ENCODE measurements at places on chromosomes 1 and 21. TPM values are rescaled to one million over a fixed set of nuclear protein-coding genes. Genes with fewer than 3 reads are reported as not detected.

Gene PATJ
- 86.8 TPM for total RNA-seq

- DNase-seq, result no peak
These were observed 41.7 kb downstream of the SLC30A1 start for GRCh38 chr1:211537253-211537652.

Gene GNG4
- 16.3 TPM for total RNA-seq

Gene CLSTN1
- 138 TPM for total RNA-seq

Gene GBP5
- not detected for total RNA-seq

DNA sequence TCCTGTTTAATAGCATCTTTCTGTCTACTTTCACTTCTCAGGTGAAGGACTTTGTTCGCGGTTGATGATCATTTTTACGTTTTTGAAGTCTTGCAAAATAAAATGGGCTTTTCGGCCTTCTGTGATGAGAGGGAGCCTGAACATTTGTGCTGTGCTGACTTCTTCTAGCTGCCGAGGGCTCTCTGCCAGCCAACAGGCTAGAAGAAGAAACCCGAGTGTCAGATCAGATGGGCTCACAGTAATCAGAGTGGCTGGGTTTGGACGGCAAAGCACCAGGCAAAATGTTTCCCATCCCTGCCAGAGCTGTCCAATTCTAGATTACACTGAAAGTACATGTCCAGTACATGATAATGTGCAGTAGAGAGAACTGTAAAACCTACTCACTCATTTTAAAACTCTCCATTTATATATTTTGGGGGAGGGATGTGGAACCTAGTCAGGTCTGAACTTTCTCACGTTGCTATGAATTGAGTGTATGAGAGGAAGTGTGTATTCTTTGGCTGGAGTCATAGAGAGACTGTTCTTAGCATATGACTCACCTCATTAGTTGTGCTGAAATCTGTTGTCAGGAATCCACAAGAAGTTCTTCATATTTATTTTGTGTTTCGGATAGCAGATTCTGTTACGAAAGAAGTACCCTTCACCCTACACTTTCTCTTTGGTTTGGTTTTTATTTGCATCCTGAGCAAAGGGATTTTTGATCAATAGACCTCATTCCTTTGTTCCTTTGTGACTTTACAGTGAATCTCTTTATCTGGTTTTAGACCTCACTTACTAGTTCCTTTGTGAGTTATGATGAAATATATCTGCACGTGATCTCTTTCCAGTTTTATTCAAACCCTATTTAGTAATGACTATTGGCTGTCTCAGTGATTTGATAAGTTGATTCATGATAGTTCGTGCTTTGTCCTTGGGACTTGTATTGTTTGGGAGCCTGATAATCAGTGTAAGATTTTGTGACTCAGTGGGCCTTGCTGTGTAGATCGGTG lies 4.8 kb downstream of the ATP1A1 start:
- DNase-seq, result peak; percentile 97

Gene MARK1
- 1.9 TPM for total RNA-seq

Gene SYCP1
- not detected for total RNA-seq

DNA sequence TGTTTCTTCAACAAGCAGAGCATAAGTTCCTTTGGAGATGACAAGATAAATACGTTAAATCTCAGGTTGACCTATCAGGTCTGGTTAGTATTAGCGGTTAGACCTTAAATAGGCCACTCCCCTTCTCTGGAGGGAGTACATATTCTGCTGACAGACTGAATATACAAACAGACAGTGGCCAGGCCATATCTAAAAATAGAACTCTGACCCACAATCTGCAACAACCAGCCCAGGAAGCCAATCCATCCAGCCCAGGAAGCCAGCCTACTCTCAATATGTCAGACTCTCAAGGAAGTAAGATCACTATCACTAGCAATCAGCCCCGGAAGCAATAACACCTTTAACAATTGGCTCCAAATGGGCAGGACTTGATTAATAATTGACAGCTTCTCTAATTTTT lies 6.7 kb downstream of the IL20 start:
- no peak for DNase-seq

Gene CAPN8
- total RNA-seq, result 94.7 TPM

Gene KIRREL1
- total RNA-seq, result 30.7 TPM

DNA sequence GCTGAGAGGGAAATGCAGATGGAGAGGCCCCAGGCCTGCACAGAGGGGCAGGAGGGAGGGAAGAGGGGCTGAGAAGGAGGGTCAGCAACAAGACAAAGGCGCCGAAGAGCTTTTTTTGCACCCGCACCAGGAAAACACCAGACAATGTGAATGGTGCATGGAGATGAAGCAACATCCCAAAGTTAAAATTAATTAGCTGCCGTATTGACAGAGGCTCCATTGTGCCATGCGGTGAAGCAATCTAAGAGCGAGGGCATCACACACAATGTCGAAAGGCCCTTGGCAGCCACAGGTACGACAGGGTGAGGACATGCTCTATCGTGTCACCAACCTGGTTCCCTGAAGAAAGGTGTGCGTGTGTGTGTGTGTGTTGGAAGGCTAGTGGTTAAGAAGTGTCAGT lies 41.2 kb downstream of the SSBP3 start:
- no peak for DNase-seq

GRCh38 chr21:28883931-28884330 lies 108.7 kb downstream of the LTN1 start:
- DNase-seq, result no peak

- no peak for DNase-seq
These were observed 219.9 kb downstream of the KCTD3 start for GRCh38 chr1:215786997-215787396.

GRCh38 chr1:152565115-152565514 lies 1.5 kb downstream of the LCE3E start:
- DNase-seq, result no peak

GRCh38 chr1:192592517-192592916 lies 16.9 kb downstream of the RGS1 start:
- DNase-seq, result no peak

GRCh38 chr1:92411511-92411910 lies 75.2 kb downstream of the GFI1 start:
- DNase-seq, result no peak

DNA sequence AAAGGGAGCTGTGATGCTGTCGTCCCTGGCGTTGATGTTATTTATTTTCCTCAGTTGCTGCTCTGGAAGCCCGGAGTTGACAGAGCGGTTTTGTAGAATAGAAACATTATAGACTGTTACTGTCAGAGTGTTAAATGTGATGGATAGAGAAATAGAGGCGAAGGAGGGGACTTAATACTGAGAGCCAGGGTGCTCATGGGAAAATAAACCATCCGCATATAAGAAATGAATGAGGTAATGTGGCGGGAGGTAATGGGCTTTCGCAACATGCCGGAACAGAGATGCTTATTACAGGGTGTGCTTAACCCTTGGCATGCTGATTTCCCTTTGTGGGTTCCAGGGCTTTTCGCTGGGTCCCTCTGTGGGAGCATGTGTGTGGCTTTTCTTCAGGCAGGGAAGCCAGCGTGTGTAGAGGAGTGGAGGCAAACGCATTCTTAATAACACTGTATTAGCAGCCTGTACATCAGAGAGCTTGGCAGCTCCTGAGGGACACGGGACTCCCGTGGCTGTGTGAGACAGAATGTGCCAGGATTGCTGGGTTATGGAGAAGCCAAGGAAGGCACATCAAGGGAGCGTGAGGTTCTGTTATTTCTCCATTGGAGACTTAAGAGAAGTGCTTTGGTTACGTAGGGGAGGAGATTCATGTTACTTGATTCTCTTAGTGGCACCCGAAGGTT lies 141.0 kb downstream of the PBX1 start:
- no peak for DNase-seq

Gene INTS11
- total RNA-seq, result 150 TPM

DNA sequence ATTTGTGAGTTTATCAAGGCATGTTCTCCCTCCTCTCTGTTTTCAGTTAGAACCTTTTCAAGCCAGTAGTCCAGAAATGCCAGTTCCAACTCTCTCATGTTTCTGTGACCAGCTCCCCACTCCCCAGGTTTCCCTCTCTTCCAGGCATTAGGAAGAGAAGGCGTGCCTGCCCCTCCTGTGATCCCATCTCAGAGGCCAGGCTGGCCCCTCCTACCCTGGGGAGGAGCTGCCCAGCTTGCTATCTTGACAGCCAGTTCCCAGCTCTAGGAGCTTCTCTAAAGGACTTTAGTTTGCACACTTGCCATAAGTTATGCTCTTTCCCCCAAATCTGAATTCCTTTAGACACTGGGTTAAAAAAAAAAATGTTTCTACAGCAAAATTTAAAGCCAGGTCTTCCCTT lies 8.9 kb downstream of the HYI start:
- DNase-seq, result no peak

Gene TAS1R1
- not detected for total RNA-seq

DNA sequence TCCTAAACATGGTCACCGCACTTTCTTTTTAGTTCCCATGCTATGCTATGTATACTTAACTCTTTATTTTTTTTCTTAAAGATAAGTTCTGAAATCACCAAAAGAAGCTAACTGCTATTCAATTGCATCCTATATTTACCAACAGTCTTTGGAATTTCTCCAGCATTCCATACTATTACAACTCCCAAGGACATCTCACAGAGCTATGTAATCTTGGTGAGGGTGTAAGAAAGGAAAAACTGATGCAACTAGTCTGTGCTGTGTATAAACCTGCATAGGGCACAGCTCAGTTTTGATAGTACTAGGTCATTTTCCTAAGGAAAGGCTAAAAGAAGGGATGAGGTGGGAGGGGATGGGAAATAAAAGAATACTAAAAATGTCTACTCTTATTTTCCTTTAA lies 78.0 kb downstream of the PTPN14 start:
- DNase-seq, result no peak

Gene CD164L2
- total RNA-seq, result 1.7 TPM

DNA sequence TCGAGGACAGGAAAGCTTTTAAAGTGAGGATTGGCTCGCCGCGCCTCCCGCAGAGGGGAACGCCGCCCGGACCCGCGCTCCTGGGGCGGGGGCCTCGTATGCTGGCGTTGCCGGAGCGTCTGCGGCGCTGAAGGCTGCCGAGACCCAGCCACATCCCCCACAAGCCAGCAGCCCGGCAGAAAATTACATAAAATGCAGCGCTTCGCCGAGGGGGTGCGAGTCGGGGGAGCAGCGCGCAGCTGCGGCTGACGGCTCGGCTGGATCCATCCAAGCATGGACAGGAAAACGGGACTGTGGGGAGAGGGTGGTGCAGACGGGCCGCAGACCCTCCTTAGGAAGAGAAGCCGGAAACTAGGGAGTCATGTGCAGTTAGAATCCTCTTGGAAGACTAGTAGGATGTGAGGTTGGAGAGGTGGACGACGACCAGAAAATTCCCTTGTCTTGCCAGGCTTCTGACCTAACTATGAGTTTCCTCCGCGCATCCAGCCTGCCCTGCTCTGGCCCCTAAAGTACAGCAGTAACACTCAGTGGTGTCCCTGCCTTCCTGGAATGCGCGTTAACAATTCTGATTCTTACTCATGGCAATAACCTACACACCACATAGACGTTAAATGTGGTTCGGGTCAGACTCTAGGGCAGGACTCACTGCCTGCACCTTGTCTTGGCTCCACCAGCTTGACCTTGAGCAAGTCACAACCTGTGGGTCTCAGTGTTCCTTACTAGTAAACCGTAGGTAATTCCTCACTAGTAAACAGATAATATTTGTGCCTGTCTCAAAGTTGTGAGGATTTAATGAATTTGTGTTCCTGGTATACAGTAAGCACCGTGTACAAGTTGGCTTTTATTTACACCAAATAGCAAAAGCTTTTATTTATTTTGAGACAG lies 953 bp upstream of the BRWD1 start:
- peak; percentile 38 for DNase-seq

Gene C1orf226
- total RNA-seq, result 11.3 TPM

Gene ACKR1
- total RNA-seq, result not detected

- peak; percentile 46 for DNase-seq
These were observed 82.2 kb upstream of the BMP8A start for GRCh38 chr1:39409055-39409816.

Gene CCSAP
- total RNA-seq, result 7.4 TPM

- DNase-seq, result no peak
These were observed 71.4 kb downstream of the SLC44A5 start for GRCh38 chr1:75539230-75540116.

Gene BNIPL
- 3.0 TPM for total RNA-seq

GRCh38 chr1:111204983-111205713 lies 4.7 kb upstream of the DENND2D start:
- no peak for DNase-seq

DNA sequence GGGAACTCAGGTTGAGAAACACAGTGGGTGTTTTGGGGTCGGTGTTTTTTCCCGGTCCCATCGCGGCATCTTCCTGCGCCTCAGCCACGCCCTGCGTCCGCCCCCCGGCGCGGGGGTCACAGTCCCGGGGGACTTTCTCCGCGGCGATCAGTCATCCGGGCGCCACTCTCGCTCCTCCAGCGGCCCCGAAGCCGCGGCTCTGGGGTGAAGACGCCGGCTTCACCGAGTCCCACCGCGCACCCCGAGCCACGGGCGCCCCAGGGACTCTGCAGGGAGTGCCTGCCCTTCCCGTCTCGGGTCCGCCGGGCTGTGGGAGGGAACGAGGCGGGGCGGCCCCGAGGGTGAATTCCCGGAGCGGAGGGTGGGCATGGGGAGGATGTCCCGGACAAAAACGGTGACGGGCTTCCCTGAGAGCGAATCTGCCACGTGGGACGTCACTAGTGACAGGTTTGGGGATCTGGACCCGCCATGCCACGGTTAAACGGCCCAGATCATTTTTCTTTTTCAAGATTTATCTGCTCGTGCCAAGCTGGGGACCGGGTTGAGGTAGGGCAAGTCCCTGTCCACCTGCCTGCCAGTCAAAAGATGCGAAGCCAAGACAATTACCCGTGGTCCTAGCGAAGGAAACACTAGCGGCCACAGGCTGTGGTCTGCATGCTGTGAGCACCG lies 717 bp upstream of the BATF3 start:
- DNase-seq, result no peak

DNA sequence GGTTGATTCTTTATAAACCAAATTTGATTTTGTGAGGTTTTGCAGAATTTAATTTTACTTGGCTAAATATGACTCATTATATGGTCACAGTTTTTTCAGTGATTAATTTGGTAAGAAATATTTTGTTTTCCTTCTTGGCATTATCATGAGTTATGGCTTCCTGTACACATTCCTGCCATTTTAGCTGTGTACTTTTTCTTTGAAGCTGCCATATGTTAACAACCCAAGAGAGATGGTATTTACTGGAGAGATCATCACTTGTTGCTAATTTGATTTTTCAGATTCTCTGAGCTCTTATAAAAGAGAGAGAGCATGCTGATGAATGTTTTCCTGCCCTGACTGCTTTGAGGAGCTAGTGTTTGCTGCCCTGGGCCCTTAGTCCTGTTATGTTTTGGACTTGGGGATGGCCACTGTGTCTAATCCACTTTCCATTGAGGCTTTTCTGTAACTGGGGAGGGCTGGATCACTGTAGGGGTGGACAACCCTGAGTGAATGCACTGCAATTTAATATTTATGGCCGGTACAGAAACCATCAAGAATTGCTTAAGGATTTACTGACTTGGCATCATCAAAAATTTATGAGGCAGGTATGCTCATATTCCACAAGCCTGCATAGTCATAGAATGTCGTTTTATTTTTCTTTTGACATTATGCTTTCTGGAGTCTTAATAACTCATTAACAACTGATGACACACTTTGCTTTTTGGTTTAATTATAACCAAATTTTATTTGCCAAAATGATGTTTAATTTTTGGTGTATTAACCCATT lies 200.9 kb downstream of the DISC1 start:
- peak; percentile 89 for DNase-seq

All from PC-9 (cell line).